Right ventricle myocardium superior (tissue), 1 donor: ENCODE measurements at places on chromosomes 1 and 21. TPM values are rescaled to one million over a fixed set of nuclear protein-coding genes. Genes with fewer than 3 reads are reported as not detected.

DNA sequence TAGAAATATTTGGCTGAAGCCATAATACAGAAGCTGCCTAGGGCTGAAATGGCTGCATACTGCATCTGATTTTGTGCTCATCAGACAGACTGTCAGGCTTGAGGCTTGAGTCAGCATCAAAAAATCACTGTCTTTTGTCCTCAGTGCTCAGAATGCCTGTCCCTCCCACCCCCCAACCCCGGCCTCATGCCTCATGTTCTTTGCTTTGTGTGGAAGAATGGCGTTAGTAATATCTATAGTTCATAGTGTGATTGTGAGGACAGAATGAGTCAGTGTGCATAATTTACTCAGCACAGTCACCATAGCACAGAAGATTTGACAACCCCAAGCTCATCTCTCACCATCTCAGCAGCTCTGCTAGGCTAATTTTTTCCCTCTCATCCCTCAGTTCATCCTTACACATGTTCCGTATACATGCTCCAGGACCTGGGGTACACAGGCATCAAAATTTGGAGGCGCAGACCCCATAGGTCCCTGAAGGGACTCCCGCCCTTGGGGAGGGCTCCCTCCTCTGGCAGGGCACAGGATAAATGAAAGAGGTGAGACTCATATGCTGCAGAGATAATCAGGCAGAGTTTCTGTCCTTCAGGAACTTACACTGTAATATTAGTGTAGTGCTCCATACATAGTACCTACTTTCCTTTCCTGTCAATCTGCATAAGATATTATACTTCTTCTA is 159.1 kb upstream of the C8B start:
- DNase-seq, result no peak

GRCh38 chr1:34987018-34987417 is 1.9 kb upstream of the TMEM35B start:
- no peak for DNase-seq

- DNase-seq, result no peak
Measured at GRCh38 chr1:197673292-197673691, 102.0 kb downstream of the DENND1B start.

GRCh38 chr1:24186031-24186710 is 918 bp downstream of the IFNLR1 start:
- DNase-seq, result no peak

- no peak for DNase-seq
Measured at GRCh38 chr1:62500210-62500609, 63.4 kb downstream of the USP1 start.

DNA sequence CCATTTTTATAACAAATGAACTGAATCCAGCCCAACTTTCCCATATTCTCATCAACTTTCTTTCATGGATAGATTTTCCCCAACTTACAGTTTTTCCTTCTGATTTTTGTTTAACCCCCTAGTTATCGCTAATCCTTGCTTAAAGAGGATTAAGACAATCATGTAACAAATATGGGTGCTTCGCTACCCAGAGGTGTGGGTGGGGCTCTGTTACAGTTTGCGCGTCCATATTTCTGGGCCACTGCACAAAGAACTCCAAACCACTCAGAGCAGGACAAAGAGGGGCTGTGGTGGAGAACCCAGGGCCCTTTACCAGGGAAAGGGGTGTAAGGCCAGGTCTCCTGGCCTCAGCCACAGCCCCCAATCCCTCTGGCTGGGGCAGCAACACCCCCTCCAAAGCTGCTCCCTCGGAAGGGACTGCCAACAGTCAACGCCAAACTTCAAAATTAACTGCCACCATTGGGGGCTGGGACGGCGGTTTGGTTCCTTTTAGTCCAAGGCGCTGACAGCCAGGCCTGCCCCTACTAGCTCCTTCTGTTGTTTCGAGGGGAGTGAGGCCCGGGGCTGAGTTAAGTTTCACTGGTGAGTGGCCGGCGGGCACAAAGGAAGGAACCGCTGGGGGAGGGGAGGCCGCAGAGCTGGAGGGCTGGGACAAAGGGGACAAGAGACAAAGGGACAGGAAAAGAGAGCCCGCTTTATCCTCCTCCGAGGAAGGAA is 27.9 kb downstream of the SSBP3 start:
- DNase-seq, result no peak

- DNase-seq, result no peak
Measured at GRCh38 chr1:233972951-233973635, 68.6 kb downstream of the SLC35F3 start.

DNA sequence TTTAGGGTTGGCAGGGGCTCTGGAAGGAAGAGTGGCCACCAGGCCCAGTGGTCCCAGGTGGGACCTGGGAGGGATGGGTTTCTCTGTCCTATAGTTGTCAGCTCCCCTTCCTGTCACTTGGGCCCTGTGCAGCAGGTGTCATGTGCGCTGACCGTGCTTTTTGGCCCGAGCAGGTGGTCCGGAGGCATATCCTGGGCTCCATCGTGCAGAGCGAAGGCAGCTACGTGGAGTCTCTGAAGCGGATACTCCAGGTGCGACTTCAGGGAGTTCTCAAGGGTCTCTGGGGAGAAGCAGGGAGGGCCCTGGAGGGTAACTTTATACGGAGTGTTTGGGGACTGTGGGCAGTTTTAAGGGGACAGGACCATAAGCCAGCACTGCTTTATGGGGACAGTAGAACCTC is 82.2 kb downstream of the ARHGEF10L start:
- DNase-seq, result no peak

- DNase-seq, result no peak
Measured at GRCh38 chr1:11569954-11570353, 84.3 kb downstream of the FBXO2 start.

GRCh38 chr1:1346501-1346890 is 2.7 kb downstream of the DVL1 start:
- DNase-seq, result no peak

DNA sequence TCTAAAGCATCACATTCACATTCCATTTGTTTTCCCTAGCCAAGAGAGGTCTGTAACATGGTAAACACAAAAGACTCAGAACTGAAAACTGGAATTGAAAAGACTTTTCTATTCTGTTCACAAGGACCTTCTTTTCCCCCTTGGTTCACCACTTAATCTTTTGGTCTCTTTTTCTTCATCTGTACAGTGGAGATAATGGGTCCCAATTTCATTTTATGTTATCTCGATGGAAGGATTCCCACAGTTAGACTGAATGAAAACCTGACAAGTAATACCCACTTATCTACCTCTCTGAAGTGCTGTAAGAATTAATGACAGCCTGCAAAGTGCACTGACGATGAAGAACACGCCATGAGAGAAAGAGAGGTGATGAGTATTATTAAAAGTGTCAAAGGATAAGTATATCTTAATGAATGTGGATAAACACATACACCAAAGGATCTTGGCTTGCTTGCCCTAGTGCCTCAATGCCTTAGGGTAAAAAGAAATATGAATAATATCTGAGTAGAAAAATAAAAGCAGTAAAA is 71.5 kb downstream of the CYYR1 start:
- no peak for DNase-seq

DNA sequence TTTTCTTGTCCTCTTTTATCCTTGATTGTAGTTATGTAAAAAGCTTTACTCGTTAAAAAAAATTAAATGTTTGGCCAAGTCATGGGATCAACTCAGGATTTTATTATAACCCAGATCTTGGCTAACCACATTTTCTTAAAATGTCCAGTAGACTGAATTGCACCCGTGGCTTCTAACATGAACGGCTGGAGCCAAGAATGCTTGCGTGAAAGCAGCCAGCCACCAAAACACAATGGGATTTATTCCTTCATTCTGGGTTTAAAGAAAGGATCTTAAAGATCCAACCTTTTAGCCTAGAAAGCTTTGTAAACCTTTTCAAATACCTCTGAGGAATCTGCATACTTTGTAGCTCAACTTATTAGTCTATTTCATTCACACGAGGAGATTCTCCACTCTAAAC is 404.4 kb downstream of the USP25 start:
- no peak for DNase-seq

GRCh38 chr1:220875260-220875659 is 4.0 kb upstream of the HLX start:
- DNase-seq, result no peak

- no peak for DNase-seq
Measured at GRCh38 chr1:18072066-18072465, 35.5 kb upstream of the IGSF21 start.

GRCh38 chr1:155514582-155515187 is 47.9 kb downstream of the ASH1L start:
- no peak for DNase-seq

DNA sequence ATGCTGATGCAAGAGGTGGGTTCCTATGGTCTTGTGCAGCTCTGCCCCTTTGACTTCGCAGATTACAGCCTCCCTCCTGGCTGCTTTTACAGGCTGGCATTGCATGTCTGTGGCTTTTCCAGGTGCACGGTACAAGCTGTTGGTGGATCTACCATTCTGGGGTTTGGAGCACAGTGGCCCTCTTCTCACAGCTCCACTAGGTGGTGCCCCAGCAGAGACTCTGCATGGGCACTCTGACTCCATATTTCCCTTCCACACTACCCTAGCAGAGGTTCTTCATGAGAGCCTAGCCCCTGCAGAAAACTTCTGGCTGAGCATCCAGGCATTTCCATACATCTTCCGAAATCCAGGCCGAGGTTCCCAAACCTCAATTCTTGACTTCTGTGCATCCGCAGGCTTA is 989.0 kb downstream of the PLA2G4A start:
- DNase-seq, result no peak

DNA sequence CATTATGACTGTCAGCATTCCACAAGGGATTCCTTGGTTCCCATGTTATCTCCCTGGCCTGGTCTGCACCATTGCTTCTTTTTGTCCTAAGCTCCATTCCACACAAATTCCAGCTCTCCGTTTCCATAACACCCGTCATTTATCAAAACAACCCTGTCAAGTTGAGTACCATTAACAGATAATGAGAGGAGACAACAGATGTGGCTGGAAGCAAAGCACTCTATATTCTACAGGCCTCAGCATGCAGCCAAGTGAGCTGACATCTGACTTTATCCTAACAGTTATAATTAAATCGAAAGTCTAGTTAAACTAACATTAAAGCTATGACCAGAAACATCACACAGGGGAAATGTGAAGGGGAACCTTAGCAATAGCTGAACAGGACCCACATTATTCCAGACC is 110.4 kb downstream of the RERE start:
- no peak for DNase-seq

GRCh38 chr21:29499734-29500343 is 201.1 kb downstream of the BACH1 start:
- DNase-seq, result no peak

DNA sequence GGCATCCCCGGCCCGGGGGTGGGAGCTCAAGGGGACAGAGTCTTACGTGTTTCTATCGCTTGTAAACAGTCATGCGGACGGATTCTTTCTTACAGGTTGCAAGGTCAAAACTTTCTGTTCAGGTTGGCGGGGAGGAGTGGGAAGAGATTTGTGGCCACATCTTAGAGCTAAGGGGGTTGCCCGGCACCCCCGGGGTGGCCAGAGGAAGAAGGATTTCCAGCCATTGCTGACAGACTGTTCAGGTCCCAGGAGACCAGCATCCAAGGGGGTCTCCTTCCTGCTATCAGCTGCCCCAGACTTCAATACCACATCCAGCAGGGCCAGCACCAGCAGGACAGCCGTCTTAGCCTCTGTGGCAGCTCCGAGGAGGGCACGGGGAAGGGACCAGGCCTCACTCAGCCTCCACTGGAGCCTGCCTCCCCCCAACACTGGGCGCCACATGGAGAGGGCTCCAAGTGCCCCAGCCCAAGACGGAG is 52.0 kb downstream of the KIF21B start:
- DNase-seq, result no peak

LINGO4 gene
- total RNA-seq, result 0.78 TPM

PRAMEF10 gene
- not detected for total RNA-seq

DNAJC28 gene
- total RNA-seq, result 5.7 TPM

S1PR1 gene
- 50.9 TPM for total RNA-seq

CASQ1 gene
- 12.6 TPM for total RNA-seq
